Fibroblast of villous mesenchyme (primary cell): ENCODE measurements at places on chromosomes 4 and X.

DNA sequence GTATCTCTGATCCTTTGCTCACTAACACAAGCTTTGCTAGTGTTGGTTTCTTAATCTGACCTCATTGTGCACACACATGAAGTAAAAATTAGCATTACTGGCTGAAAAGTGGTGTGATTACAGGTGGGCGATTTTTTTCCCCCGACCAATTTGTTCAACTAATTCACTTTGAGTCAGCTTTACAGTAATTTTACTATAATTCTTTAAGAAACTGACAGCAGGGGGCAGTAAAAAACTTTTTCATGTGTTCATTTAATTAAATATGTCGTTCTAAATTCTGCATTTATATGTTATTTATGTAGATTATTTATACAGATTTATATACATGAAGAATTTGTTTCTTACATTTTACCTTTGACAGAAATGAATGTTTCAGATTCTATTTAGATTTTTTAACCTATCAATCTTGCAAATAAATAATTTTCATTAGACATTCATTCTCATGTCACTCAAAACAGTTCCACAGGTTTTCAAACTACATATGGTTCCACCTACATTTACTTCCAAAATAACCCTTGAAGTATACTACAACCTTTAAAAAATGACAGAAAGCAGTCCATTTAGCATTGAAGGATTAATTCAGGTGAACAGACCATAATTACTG, 17.5 kb downstream of the PALLD start:
- DNase-seq = peak; percentile 65

- DNase-seq = no peak
These were observed 20.4 kb upstream of the SFRP2 start for GRCh38 chr4:153809307-153809706.

- no peak for DNase-seq
These were observed 11.5 kb upstream of the RNF212 start for GRCh38 chr4:1124818-1125217.

GRCh38 chr4:128718768-128719167, 90.7 kb upstream of the JADE1 start:
- no peak for DNase-seq

DNA sequence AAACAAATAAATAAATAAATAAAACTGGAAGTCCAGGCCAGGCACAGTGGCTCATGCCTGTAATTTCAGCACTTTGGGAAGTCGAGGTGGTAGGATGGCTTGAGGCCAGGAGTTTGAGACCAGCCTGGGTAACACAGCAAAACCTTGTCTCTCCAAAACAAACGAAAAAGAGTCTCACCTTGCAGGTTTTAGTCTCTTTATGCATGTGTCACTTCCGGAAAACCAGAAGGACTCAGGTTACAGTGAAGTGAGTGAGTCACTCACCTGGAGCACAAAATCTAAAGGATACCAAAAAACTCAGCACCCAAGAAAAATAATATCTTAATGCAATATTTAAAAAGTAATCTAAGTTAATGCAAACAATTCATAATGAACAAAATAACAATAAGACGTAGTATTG, 20.1 kb upstream of the SLC34A2 start:
- no peak for DNase-seq

DNA sequence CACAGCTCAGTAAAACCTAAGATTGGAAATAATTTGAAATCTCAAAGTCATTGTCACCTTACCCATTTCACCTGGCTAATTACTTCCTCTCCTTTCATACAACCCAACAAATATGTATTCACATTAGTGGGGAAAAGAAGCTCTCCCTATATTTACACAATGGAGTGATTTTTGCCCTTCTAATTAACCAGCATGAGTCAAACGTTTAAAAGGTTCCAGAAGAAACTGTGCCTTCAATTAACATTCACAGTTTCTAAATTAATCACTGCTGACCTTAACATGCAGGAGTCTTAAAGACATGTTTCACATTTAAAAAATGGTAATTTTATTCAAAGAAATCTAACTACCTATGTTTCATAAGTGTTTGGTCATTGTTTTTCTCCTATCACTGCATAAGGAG, 254.6 kb downstream of the CBLL2 start:
- DNase-seq = no peak

- DNase-seq = peak; percentile 18
These were observed 1826.0 kb downstream of the STIM2 start for GRCh38 chr4:28686618-28687017.

GRCh38 chr4:132384709-132385108, 764.4 kb upstream of the PCDH10 start:
- DNase-seq = no peak

GRCh38 chrX:2272337-2272736, 228.4 kb downstream of the DHRSX start:
- peak; percentile 4 for DNase-seq

DNA sequence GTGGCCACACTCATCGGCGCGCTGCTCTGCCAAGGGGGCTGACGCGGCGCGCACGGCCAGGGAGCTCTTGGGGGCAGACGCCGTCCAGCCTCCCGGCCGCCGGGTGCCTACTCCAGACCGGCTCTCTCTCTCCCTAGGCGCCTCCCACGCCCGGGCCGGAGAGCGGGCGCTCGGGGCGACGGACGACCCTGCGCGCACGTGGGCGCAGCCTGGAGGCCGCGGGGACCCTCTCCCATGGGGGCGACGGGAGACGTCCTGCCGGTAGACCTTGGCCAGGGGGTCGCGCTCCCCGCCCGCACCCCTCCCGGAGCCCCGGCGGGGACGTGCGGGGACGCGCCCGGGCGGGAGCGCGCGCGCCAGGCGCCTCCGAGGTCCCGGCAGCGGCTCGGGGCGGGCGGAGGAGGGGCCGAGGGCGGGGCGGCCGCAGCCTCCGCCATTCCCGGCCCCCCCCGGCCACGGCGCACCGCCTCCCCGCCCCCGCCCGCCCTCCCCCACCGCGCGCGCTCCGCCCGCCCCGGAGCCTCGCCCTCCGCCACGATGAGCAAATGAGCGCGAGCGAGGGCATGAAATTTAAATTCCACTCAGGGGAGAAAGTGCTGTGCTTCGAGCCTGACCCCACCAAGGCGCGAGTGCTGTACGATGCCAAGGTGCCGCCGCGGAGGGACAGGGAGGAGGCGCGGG, at the start of gene MSL3:
Gene MSL3 (plus strand): TSS at position 519 of the 681 bp plus-strand sequence. CDS start 27 bp downstream, at position 546.
- peak; percentile 62 for DNase-seq

DNA sequence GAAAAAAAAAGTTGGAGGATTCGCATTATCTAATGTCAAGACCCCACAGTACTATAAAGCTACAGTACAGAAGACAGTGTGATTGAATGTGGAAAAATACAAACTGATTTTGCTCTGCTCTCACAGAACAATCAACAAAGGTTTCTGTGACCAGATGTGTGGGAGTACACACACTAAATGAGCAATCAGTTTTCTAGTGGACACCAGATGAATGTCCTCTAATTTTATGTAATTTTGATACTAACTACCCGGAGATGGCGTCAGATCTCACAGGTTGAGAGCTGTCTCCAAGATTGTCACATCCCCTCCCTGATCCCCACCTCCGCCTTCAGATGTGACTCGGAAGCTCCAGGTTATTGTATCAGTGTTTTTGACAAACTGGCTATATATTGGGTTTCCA, 81.9 kb upstream of the HUWE1 start:
- no peak for DNase-seq

DNA sequence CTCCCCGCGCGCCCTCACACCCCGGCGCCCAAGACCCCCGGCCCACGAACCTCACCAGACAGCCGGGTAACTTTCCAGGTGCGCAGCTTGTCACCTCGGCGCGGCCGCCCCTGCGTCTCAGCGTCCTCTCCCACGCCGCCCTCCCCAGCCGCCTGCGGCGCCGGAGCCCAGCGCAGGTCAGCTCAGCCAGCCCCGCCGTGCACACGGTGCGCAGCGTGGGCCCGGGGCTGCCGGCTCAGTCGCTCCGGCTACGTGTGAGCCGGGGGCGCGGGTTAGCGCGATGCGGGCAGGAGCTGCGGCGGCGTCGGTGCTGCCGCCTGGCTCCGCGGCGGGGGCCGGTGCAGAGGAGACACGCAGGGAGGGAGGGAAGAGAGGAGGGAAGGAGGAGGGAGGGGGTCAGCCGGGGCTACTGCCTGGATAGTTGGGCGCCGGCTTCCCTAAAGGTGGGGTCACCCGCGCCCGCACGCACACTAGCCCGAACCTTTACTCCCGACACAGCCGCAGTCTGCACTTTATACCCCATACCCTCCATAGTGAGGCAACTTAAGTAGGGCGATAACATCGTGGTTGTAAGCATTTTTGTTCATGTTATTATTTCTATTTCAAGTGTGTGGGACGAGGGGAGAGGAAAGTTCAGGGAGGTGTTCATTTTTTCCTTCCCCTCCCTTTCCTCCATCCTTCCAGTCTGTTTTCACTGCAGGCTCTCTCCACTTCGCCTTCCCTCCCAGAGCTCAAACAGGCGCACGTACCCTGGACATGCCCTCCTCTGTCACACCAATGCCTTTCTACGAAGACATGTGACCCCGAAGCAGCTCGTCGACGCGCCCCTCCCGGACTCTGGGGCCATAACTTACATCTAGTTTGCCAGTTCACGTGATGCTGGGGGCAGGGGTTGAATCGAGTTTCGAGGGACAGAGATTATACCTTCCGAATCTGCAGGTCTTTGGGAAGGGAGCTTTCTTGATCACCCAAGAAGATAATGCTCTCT, at the start of gene PRKG2:
Gene PRKG2 (minus strand): TSS at position 342 of the 988 bp plus-strand sequence. CDS start 10,175 bp downstream, outside the sequence.
- no peak for DNase-seq

DNA sequence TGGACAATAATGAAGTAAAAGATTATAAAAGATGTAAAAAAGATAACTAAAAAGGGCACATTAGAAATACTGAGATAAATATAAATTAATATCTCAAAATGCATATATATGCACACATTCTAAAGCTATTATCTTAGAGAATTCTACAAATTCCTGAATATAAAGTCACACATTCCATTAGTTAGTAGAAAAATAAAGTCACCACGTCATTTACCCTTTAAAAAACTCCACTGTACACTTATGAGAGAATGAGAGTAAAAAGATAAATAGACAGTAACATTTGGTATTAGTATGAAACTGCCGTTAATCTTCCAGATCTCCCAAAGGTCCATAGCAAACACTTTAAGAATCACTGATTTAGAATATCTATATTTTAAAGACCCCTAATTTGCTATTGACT, 67.2 kb upstream of the IL15 start:
- no peak for DNase-seq

- DNase-seq = no peak
These were observed 3.2 kb downstream of the THAP9 start for GRCh38 chr4:82903737-82904136.

DNA sequence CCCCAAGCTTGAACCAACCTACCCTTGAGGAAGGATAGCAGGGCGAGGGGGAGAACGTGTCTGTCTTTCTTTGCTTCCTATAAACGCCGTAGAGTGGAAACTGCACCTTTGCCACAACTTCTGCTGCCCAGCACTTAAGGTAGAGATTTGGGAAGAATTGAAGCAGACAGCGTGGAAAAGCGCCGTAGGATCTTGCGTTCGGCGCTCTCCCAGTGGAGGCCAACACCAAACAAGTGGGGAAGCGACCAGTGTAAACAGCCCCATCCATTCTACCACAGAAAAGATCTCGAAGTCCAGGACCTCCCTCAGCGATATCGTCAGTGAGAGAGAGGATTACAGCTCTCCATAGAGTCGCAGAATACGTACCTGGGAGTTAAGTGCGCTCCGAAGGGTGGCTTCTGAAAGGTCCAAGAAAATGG, 3.9 kb upstream of the NKX6-1 start:
- no peak for DNase-seq

GRCh38 chr4:37762294-37762990, 64.0 kb upstream of the PGM2 start:
- peak; percentile 21 for DNase-seq

- no peak for DNase-seq
These were observed 34.5 kb downstream of the KDM5C start for GRCh38 chrX:53190363-53190960.

DNA sequence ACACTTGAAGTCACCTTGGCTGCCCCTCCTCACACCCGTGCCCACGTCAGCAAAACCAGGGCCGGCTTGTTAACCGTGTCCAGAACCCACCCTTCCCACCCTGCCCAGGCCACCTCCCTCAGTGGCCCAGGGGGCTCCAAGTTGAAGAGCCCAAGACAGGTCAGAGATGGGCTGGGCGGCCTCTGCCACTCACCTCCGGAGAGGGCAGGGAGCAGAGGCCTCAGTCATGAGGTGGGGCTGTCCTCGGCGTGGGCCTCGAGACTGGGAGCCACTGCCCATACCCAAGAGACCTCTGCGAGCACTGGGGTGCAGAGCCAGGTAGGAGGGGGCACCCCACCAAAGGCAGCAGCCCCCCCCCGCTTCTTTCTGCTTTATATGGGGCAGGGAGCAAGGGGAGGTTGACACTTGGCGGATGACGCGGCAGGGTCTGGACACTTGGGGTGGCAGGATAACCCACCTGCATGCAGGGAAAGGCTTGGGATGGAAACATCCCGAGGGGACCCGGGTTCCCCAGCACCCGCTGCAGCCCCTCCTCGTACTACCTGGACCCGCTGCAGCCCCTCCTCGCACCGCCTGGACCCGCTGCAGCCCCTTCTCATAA, 38.0 kb upstream of the SPON2 start:
- DNase-seq = no peak

- no peak for DNase-seq
These were observed 194.4 kb upstream of the CPEB2 start for GRCh38 chr4:14807856-14808255.

DNA sequence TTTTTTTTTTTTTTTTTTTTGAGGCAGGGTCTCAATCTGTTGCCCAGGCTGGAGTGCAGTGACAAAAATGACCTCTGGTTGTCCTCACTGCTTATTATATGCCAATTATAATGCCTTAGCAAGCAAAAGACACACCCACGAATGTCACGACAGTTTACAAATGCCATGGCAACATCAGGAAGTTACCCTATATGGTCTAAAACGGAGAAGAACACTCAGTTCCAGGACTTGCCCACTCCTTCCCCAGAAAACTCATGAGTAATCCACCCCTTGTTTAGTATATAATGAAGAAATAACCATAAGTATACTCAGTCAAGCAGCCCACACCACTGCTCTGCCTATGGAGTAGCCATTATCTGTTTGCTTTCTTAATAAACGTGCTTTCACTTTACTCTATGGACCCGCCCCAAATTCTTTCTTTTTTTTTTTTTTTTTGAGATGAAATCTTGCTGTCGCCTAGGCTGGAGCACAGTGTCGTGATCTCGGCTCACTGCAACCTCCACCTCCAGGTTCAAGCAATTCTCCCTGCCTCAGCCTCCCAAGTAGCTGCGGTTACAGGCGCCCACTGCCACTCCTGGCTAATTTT, 106.2 kb downstream of the SMIM20 start:
- DNase-seq = peak; percentile 71

DNA sequence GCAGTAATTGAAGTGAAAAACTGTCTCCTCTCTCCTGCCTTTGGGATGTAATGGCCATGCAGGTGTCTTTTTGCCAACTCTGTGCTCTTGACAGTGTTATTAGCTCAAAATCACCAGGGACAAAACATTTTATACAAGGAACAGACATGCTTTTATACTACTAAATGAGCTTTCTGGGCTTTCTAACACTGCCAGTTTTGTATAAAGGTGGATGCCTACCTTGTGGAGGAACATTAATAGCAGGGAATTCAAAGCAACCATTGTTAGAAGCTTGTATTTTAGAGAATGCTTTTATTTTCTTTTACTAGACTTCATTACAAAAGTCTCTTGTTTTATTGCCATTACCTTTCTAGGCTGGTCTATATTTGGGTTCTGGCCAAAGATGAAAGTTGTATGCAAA, 54.7 kb upstream of the ARSJ start:
- no peak for DNase-seq
